GM23338 (cell line): ENCODE measurements at places on chromosomes 16 and 17.

DNA sequence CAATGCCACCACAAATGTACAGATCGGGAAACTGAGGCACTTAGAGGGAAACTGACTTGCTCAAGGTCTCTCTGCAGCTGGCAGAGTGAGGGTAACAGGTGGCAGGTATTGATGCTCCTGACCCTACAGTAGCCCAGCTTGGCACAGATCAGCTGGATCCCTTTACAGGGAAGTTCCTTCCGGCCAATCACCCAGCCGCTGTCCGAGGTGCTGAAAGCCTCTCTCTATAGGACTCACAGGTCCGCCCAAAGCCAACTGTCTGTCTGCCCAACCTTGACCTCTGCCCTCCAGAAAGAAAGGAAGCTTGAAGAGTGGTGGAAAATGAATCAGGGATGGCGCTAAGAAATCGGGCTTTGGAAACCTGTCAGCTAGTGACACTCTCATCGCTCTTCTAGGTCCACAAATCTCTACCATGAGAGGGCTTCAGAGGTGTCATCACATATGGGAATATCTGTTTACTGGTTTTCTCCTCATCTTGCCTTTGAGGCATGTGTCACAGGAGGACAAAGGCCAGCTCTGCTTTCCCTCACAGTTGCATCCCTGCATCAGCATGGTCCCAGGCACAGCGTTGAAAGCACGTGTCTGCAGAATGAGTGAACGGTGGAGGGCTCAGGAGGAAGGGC is 246.2 kb downstream of the KATNIP start:
- peak; percentile 91 for DNase-seq

DNA sequence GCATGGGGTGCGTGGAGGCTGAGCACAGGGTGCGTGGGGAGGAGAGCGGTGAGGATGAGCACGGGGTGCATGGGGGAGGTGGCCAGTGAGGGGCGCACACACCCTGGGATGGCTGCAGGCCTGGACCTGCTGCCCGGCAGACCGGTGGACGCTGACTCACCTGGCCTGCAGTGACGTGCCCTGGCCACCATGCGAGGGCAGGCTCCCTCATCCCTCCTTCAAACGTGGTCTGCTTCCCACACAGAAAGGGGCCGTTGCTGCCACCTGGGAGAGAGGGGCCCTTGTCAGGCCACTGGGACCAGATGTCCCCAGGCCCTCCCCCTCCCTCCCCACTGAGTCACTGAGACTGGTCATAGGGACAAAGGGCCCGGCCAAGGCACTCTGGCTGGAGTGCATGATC is 20.1 kb upstream of the APRT start:
- no peak for DNase-seq

DNA sequence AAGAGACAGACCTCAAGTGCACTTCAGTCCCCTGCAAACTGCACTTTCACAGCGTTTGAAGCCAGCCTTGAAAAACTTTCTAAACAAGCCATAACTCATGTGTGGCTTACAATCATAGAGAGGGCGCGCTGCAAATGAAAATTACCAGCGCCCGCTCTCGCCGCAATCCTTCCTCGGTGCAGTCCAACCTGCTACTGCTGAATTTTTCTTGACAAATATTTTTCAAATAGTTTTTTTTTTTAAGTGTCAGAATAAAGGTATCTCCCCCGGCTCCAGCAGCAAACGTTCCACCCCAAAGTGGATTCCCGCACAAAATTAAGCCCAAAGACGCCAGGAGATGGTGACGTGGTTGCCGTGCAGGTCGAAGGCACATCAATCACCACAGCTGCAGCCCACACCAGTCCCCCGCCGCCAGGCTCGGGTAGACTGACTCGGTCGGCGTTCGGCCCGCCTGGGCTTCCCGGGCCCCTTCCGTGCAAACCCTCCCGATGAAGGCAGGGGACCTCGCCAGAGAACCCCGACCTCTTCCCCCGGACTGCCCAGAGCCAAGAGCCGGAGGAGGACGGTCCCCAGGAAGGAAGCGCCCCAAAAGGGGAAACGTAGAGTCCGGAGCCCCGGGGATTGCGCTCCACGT is 630 bp downstream of the GRB2 start:
- DNase-seq: peak; percentile 57

GRCh38 chr17:14360856-14361255 is 60.0 kb downstream of the HS3ST3B1 start:
- DNase-seq: no peak

GRCh38 chr17:77208217-77208808 is 67.5 kb downstream of the SEC14L1 start:
- peak; percentile 22 for DNase-seq

DNA sequence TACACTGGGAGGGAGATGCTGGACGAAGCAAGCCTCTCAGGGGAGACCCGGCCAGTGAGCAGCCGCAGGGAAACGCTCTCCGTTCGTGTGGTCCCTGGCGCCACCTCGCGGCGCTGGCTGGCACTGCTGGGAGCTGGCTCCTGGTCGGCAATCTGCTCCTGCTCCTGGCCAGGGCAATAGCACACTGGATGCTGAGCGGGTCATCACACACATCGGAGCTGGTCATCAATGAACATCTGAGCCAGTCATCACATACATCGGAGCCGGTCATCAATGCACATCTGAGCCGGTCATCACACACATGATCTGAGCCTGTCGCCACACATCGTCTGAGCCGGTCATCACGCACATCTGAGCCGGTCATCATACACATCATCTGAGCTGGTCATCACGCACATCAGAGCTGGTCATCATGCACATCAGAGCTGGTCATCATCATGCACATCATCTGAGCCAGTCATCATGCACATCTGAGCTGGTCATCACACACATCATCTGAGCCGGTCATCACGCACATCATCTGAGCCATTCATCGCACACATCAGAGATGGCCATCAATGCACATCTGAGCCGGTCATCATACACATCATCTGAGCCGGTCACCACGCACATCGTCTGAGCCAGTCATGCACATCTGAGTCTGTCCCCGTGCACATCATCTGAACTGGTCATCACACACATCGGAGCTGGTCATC is 217.3 kb downstream of the RBFOX3 start:
- peak; percentile 86 for DNase-seq
